NCI-H526 (cell line): ENCODE measurements at places on chromosomes 6 and 20.

- DNase-seq = no peak
Observed at GRCh38 chr6:157343732-157344131, 20.4 kb upstream of the TMEM242 start.

DNA sequence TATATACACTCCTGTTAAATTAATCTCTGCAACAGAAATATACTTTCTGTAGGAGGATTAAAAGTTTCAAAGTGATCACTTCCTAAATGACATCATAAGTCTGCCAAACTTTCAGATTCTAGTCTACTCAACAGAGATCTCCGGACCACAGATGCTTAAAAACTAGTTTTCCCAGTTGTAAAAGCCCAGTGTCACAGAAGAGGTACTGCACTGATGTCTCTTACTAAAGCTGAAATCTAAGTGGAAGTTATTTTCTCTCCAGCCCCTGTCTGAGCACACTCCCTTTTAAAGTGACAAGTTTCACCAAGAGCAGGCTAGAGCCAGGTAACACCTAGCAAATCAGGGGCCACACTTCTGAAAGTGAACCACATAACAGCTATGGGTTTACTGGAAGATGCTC lies 71.6 kb upstream of the DST start:
- DNase-seq = no peak

GRCh38 chr20:58783511-58784011 lies 67.1 kb downstream of the GNAS-AS1 start:
- no peak for DNase-seq

DNA sequence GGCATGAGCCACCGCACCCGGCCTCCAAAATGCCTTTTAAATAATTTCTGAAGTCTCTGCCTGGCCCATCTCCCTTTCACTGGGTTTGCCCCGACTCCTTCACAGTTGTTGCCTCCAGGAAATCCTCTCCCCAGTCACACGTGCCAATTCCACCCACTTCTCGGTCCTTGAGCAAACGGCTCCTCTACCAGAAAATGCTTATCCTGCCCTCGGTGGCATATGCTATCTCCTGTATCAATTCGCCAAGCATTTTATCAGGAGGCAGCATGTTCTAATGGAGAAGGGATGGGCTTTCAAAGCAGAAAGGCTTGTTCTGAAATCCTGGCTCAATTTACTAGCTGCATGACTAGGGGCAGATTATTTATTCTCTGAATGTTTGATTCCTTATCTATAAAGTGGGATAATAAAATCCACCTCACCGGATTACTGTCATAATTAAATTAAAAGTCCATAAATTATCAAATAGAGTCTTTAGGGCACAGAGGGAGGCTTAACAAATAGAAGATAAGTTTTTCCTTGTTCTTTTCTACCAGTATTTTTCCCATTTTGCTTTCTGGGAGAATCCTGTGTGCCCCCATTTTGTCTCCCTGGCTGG lies 66.3 kb downstream of the PPP1R3G start:
- DNase-seq = no peak

DNA sequence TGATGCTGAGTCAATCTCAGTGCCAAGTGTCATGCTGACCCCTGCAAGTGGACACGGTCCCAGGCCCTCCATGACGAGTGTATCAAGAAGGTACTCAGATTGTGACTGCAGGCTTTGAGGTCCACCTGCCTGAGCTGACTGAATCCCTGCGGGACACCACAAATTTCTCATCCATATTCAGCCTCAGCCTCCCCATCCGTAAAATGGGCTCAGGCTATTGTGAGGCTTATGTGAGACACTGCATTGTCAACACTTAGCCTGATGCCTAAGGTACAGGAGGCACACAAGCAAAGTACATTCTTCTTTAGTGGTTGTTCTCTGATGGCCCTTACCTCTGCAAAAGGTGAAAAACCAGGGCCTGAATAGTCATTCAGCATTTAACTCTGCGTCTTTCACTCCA lies 70.4 kb upstream of the NFATC2 start:
- no peak for DNase-seq

GRCh38 chr6:67031451-67031850 lies 1324.4 kb upstream of the EYS start:
- no peak for DNase-seq

- DNase-seq = no peak
Observed at GRCh38 chr6:166830185-166830890, 126.0 kb downstream of the RNASET2 start.

- no peak for DNase-seq
Observed at GRCh38 chr6:15148356-15148946, 97.4 kb upstream of the JARID2 start.

DNA sequence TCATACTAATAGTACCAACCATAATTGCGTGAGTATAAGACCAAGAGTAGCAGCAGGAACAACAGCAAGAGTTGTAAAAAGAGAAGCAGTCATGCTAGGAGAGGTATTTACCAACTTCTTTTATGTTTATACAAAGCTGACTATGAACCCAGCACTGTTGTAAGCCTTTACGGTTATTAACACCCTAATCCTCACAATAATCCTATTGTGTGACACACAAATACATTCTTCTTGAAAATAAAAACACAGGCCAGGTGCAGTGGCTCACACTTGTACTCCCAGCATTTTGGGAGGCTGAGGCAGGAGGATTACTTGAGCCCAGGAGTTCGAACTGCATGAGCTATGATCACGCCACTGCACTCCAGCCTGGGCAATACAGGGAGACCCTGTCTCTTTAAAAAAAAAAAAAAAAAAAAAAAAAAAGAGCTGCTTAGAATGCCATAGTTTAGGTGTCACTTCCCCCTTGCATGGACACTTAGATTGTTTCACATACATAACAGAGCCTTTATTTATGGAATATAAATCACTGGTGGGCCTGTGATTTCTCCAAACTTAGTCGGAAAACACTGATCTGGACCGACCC lies 20.2 kb downstream of the HCK start:
- peak; percentile 31 for DNase-seq

DNA sequence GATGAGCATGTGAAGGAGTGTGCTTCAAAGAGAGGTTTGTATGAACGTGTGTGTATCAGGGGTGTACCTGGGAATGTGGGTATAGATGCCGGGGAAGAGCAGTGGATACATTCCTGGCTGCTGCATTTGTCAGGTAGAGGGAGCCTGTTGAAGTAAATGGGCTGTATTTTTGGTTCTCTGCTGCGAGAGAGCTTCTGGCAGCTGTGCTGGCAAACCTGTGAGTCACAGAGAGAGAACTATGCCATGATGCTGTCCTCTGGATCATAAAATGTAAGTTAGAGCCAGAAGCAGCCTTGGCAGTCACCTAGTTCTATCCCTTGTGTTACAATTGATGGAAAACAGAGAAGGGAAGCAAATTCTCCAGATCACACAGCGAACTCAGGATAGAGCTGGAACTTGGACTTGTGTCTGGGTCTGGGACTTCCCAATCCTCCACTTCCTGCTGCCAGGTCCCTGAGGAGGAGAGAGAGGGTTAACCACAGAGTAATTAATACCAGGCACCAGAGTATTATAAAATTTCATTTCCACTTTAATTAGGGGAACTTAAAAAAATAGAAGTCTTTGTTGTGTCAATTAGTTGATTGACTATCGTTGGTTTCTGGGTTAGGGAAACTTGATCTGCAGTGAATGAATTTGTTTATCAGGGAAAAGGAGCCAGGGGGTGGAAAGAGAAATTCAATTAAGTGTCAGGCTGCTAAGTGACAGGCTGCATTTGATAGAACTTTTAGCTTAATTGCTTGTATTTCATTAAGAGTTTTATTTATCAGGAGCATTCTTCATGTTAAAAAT lies 41.1 kb upstream of the GTSF1L start:
- no peak for DNase-seq

GRCh38 chr6:142824426-142824825 lies 120.5 kb downstream of the HIVEP2 start:
- no peak for DNase-seq

- no peak for DNase-seq
Observed at GRCh38 chr20:10970109-10970508, 296.3 kb upstream of the JAG1 start.

DNA sequence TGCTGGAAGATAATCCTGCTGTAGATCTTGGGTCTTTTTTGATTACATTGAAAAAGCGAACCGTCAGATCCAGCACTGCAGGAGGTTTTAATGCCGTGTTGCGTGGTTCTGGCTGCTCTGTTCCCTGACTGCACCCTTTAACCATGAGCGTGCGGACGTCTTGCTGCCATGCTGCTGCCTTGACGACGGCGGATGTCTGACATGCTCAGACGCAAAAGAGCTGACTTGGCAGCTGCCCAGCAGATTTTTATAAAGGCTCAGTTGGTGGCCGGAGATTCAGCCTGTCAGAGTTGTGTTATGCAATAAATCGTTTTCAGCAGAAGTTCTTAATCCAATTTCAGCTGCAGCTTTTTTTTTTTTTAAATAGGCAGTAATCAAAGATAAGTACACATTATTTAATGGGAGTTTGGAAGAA lies 119.4 kb downstream of the JARID2 start:
- peak; percentile 31 for DNase-seq

GRCh38 chr6:113505084-113505699 lies 352.0 kb upstream of the MARCKS start:
- no peak for DNase-seq

- DNase-seq = no peak
Observed at GRCh38 chr6:45773906-45774305, 241.8 kb downstream of the CLIC5 start.

DNA sequence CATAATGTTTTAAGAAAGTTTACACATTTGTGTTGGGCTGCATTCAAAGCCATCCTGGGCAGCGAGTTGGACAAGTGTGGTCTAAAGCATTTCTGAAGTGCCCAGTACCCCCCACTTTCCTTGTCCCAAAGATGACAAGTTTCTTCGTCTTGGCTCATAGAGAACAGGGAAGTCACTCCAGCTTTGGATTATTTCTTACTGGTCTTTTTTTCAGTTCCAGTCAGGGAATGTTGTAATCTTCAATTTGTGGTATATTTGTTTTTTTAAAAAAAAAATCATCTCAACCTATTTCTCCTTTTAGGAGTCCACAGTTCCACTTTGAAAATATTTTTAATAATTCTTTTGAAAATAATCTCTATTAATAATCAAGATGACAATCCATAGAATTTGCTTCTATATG lies 34.0 kb downstream of the SLX4IP start:
- no peak for DNase-seq

- peak; percentile 78 for DNase-seq
Observed at GRCh38 chr6:143060354-143060805, 309 bp upstream of the AIG1 start.

GRCh38 chr6:170260686-170261085 lies 30.2 kb downstream of the DLL1 start:
- no peak for DNase-seq
